ENCODE measurements at places on chromosomes 5 and 9.

- H3K27me3 ChIP-seq = no peaks in the 10 kb centered on the region
- H3K4me1 ChIP-seq = peaks cover 10% of the 10 kb centered on the region
- no peak overlapping the region for H3K27ac ChIP-seq
- H3K4me3 ChIP-seq = no peak overlapping the region
- no peak for DNase-seq
These were observed 272.3 kb downstream of the GLIS3 start for GRCh38 chr9:4027606-4028005.

DNA sequence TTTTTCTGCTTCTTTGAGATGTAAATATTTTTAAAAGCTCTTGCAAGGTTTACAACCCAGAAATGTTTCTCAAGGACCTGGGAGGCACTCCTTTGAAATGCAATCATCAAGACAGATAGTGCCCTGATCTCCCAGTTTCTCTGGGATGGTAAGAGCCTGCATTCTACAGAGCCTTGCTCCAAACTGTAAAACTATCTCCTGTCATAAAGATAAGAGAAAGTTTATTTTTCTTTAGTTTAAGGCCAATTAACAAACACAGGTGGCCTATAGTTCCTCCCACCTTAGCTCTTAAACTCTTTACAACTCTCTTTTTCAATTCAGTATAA lies 1231.1 kb upstream of the NUDT12 start:
- no peaks in the 10 kb centered on the region for H3K4me1 ChIP-seq
- no peak overlapping the region for H3K4me3 ChIP-seq
- no peak for DNase-seq
- no peaks in the 10 kb centered on the region for H3K36me3 ChIP-seq
- no peaks in the 10 kb centered on the region for H3K27me3 ChIP-seq
- H3K27ac ChIP-seq = no peak overlapping the region

DNA sequence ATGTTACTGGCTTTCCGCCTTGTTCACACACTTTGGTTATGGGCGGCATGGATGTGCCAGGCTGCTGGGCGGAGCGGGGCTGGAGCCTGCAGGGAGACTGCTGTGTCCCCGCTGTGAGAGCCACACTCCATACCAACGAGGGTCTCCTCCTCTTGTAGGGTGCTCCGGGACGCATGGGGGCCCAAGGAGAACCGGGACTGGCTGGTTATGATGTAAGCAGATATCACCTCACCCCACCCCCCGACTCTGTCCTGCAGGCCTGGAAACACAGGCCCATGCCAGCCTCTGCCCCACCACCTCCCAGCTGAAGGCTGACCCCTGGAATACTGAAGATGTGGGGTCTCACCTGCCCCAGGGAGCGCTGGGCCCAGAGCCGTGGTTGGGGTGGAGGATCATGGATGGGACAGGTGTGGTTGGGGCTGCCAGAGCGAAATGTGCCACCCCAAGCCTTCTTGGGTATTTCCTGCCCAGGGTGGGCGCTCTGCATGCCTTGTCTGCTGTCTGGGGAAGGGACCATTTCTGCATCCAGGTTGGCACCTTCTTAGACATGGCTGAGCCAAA lies 39.3 kb upstream of the ORM1 start:
- DNase-seq = no peak
- H3K4me3 ChIP-seq = no peak overlapping the region
- peaks cover 7% of the 10 kb centered on the region for H3K36me3 ChIP-seq
- H3K4me1 ChIP-seq = no peaks in the 10 kb centered on the region

GRCh38 chr9:16068476-16068875 lies 515.6 kb downstream of the CCDC171 start:
- no peaks in the 10 kb centered on the region for H3K36me3 ChIP-seq
- no peak overlapping the region for H3K4me3 ChIP-seq
- no peaks in the 10 kb centered on the region for H3K4me1 ChIP-seq
- no peak overlapping the region for H3K27ac ChIP-seq
- H3K27me3 ChIP-seq = no peaks in the 10 kb centered on the region

DNA sequence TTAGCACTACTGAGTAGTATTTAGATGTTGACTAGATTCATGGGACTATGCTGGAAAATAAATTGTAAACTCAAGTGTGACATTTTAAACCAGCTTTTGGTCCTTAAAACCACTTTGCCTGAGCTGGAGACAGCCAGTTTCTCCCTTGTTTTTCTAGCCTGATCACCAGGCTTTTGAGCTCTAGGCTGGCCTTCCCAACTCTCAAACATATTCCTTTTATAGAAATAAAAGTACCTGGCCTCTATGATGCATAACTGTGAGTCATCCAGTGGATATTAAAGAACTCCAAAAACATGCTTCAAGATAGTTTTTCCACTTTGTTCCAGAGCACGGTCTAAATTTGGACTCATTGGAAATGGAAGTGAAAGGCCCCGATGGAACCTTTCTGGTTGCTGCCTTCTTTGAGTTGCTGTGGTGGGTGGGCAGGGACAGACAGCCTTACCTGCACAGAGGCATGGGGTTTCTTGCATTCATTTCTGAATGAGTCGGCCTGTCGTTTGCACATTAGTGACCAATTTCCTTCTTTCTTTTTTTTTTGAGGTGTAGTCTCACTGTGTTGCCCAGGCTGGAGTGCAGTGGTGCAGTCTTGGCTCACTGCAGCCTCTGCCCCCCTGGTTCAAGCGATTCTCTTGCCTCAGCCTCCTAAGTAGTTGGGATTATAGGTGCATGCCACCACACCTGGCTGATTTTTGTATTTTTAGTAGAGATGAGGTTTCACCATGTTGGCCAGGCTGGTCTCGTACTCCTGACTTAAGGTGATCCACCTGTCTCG lies 43.1 kb downstream of the TRIO start:
- H3K4me3 ChIP-seq = no peak overlapping the region
- H3K36me3 ChIP-seq = no peaks in the 10 kb centered on the region
- H3K27ac ChIP-seq = peak overlapping the region; percentile 80
- no peaks in the 10 kb centered on the region for H3K27me3 ChIP-seq
- peaks cover 29% of the 10 kb centered on the region for H3K4me1 ChIP-seq
- no peak for DNase-seq

- no peaks in the 10 kb centered on the region for H3K27me3 ChIP-seq
- no peak for DNase-seq
- no peak overlapping the region for H3K27ac ChIP-seq
- H3K4me3 ChIP-seq = no peak overlapping the region
- H3K4me1 ChIP-seq = no peaks in the 10 kb centered on the region
- no peaks in the 10 kb centered on the region for H3K36me3 ChIP-seq
These were observed 29.7 kb downstream of the PDE4D start for GRCh38 chr5:59863777-59864176.

All from stomach (tissue), 19 donors.